Right renal cortex interstitium (tissue), 3 donors: ENCODE measurements at places on chromosomes 13 and 19.

GRCh38 chr19:30175987-30176386 is 196.2 kb upstream of the ZNF536 start:
- no peak for DNase-seq

GRCh38 chr19:8441725-8442544 is 2.8 kb upstream of the HNRNPM start:
- no peak for DNase-seq

DNA sequence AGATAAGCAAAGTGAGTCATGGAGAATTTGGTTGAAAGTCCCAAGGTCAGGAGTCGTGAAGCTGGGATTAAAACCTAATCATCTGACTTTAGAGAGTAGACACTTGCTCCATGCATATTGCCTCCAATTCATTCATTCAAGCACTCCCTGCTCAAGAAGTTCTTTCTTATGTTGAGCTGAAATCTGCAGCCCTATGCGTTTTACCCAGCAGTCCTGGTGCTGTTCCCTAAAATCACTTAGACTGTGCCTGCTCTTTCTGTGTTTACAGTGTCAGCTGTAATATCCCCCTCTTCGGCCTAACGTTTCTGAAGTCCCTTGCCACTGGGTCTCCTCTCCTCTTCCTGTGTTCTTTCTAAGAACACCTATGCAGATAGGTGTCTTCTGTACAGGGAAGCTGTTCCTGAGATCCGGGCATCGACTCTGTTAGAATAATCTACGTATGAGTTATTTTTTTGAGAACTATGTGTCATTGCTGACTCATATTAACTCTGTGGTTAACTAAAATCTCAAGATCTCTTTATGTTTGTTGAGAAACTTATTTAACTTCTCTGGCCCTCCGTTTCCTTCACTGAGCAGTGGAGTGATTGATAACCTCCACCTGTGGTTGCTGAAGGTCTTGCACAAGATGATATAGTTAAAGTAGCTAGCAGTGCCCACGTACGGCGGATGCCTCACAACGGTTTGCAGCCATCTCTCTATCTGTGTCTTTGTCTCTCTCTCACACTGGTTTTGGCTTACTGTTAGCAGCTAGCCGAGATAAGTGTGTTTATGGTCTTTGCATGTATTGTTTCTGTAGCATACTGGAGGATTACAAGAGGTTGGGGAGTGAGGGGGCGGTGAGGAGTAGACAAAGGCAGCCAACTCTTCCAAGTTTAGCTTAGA is 4.7 kb downstream of the ALOX5AP start:
- no peak for DNase-seq

GRCh38 chr19:29614780-29615179 is 8.7 kb downstream of the POP4 start:
- DNase-seq, result no peak

GRCh38 chr19:13835791-13836723 is 40.8 kb downstream of the ZSWIM4 start:
- no peak for DNase-seq

- DNase-seq, result no peak
Observed at GRCh38 chr13:100149389-100149788, 60.5 kb downstream of the PCCA start.

DNA sequence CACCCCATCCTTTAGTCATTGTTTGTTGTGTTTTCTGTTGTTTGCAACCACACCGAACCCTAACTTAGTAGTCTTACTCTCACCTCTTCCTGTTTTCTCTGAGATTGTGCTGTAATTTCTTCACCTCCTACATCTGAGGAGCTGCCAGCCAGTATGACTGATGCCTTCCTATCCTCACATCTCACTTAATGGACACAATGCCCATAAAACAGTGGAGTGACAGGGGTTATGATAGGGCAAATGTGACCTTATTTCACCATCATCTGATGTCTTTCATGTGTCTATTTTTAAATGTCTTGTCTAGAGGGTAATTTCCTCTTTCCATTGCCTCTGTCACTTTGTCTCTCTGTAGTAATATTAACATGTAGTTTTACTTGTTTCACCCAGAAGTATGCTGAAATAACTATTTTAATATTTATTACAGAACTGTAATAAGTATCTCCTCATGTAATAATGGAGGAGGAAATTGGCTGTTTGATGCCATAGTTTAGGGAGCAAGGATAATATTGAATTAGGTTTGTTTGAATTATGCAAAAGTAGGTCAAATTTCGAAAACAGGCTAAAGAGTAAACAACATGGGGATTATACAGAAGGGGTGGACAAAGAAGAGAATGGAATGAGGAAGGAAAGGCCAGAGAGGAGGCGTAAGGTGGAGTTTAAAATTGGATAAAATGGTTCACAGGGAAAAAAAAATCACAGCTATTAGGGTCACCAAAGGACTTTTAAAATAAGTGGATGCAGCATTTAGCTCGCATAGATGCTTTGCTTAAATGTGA is 103.5 kb upstream of the SPRY2 start:
- DNase-seq, result no peak

- DNase-seq, result no peak
Observed at GRCh38 chr13:110706570-110707372, 855 bp upstream of the CARS2 start.

DNA sequence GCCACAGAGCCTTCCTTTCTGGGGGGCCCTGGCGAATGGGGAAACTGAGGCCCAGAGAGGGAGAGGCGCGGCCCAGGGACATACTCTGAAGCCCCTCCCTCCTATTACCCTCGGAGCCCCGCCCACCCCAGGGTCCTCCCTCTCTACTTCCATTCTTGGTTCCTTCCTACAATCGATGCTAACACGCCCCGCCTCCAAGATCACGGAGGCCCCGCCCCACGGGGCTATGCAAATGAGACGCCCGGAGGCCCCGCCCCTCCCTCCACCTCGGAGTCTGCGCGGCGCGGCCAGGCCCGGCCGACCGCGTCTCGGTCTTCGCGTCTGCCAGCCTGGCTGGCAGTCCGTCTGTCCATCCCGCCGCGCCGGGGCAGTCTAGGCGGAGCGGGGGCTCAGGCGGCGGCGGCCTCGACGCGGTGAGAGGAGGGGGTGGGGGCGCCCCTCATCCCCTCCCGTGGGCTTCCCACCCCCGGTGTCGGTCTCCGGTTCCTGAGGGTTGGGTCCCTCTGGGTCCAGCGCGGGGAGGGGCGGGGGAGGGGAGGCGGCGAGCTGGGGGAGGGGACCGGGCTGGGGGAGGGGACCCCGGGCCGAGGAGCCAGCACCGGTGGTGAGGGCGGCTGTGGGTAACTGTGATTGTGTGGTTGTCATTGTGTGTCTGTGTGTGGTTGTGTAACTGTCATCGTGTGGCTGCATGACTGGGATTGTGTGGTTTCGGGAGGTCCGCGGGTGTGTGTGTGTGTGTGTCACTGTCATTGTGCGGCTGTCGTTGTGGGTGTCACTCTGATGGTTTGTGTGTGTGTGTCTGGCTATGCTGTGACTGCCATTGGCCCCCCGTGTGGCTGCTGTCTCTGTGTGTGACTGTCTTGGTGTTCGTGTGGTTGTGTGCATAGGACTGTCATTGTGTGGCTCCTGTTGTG is at the start of gene PLPPR2:
PLPPR2 (plus strand) TSS at position 273 of the 914 bp plus-strand sequence. CDS start 2,242 bp downstream, outside the sequence.
- no peak for DNase-seq
